Cortex of kidney (tissue), 1 donor: ENCODE measurements at places on chromosomes 1 and 21.

- no peak for DNase-seq
These were observed 21.8 kb downstream of the TRPM2 start for GRCh38 chr21:44375281-44375651.

DNA sequence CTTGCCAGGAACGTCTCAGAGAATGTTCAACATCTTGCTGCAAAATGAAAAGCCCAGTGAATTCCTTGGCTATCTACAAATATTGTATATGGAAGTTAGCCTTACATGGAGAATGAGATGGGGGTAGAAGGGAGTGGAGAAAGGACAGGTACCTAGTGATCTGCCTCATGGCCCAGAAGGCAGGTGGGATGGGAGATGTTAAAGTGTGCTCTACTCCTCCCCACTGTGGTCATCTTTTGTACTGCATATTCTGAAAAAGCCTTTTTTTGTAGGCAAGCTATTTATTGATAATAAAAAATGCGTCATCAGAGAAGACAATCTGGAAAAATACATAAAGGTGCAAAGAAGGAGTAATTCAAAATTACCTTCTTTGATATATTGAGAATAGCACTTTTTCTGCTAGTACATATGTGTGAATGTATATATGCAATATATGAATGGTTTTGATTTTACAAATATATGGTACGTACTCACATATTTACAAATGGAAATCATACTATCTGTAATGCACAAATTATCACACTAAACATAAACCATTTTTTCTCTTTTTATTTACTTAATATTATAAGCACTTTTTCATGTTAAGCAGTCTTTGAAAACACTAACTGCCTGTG lies 19.1 kb upstream of the SLC5A9 start:
- no peak for DNase-seq

DNA sequence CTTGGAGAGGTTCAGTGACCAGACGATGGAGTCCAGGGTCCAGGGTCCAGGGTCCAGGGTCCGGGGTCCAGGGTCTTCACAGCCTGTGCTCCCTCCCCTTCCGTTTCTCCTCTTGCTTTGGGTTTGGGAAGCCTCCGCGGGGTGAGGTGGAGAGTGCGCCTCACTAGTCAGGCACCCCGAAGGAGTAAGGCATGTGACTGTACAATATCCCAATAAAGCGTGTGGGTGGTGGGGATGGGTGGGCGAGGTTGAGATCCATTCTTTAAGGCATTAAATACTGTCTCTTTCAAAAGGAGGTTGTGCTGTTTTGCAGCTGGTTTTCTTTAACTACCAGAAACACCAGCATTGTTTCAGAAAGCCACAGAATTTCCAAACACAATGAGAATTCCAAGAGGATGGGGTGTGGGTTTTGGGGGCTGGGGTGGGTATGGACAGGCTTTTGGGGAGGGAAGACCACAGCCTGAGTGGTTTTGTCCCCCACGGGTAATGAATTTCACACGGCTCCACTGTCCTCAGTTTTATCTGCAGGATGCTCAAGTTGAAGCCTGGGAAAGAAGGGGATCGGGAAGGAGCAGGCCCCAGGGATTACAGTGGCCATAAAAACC lies 65.7 kb downstream of the KIF26B start:
- no peak for DNase-seq

DNA sequence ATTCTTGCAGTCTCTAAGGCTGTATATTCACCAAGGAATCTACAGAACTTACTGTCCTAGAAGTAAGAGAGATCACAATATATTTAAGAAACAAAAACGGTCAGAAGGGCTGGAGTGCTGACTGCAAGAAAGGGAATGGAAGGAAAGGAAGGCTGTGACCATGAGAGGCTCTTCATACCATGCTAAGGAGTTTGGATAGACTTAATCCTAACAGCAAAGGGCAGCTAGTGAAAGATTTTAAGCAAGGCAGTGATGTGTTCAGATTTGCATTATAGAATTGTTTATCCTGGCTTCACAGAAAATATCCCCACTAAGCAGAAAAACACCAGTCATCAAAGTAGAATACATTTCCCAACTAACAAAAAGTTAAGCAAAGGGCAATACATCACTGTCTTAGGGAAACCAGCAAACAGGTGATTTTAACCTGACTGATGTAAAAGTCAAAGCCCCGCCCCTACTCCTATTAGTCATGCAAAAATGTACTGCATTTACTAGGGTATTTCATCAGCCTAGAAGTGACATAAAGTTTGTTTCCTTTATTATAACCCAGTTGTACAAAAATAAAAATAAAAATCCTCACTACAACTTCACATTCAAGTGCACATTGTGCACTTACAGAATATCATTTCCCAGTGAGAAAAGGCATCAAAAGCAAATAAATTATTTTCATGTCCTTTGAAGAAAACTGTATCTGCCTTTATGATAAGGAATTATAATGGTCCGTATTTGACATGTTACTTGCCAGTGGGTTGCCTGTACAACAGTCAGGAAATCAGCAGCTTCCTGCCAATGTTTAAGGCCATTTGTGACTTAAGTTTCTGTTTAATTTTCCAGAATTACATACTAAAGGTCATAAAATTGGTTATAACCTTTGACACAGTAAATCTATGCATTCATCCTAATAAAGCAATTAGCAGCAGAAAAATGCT lies 17.2 kb downstream of the JAK1 start:
- no peak for DNase-seq

DNA sequence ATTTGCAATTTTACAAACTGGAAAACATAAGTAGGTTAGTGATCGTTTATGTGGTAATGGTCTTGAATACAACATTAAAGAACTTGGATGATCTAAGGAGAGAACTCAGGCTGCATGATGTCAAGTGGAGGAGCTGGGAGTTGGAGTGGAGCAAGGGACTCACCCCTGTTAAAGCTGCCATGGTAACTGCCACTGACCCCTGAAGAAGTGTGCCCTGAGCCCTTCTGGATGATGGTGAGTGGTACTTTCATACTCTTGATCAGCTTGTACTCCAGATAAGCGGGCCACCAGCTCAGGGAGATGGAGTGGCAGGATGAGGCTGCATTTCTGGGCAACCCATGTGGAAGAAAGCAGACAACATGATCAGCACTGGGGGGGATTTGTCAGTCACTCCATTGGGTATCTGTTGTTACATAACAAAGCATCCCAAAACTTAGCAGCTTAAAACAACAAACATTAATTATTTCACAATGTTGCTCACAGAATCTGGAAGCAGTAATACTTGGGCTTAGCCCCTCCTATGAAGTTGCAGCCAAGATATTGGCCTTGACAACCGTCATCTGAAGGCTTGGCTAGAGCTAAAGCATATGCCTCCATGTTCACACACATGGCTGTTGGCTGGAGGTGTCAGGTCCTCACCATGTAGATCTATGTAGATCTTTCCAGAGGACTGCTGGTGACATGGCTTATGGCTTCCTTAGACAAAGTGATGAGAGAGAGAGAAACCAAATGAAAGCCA lies 213.8 kb downstream of the DUSP10 start:
- DNase-seq = no peak

DNA sequence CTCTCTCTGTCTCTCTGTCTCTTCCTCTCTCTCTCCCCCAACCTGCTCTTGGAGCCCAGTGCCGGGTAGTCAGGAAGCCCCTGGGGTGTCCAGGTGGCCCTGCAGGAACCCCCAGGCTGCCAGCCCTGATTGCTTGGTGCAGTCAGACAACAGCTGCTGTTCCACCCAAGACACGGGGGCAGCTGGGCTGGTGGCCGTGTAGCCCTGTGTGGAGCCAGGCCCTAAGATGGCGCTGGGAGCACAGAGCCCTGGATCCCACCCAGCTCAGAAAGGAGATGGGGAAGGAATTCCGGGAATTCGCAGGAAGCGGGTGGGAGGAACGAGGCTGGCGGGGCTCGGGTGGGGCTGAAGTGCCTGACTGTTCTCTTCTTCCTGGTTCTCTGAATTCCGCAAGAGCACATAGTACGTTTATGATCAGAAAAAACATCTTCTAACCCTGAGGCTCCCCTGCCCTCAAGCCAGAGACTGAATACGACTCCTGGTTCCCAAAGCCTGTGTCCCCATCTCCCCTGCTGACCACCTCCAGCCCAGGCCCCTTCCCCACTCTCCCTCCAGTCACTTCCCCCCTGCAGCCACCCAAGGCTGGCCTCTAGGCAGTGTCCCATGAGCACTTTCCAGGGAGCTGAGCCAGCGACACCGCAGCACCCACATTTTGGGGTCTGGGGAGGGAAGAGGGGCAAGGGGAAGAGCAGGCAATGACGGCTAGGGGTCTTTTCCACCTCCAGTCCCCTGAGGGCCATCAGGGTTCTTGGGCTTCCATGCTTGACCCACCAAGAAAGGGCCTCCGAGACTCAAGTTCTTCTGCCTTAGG lies 55.0 kb downstream of the WNT9A start:
- DNase-seq = no peak

DNA sequence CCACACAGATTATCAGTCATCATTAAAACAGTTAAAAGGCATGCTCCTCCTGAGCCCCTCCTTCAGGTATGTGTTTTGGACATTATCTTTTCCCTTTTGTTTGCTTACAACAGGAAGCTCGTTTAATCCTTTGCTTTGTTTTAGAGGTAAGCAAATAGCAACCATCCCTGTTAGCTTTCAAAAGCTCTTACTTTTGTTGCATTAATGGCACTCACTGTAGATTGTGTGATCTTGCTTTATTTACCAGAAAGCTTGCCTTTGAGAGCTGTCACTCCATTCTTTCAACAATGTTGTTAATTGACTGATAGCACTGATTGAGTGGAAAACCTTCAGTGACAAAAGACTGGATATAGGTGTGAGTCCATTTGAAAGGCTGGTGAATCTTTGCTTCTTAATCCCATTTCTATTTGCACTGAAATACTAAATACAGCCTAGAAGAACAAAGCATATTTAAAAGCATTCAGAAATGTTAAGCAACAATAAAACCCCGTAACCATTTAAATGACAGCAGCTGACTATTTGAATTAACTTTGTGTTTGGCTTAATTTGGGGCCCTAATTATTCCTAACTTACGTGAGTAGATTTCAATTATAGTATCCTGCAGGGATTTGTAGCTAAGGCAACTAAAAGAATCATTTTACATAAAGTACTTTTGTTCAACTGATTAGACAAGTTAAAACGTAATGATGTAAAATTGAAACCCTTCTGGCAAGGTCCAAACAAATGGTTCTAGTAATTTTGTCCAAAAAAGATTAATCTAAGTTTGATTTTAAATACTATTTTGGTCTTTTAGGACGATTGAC lies 48.3 kb downstream of the ADGRL2 start:
- DNase-seq = no peak

DNA sequence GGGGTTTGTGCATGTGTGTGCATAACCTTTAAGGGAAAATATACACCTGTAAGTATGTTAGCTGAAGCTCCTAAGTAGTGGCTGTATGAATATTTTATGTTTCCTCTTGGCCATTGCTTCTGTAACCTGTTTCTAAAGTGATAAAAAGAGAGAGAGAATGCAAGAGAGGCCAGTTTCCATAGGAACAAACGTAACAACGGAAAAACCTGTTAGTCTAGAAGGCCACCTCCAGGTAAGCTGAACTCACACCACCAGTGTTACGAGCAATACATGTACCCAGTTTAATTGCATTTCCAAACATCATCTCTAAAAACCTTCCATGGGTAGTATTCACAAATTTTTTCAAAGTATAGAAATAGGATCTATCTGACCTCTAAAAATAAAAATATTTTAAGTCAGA lies 63.1 kb downstream of the PLPPR4 start:
- no peak for DNase-seq
